Purkinje cell (primary cell): ENCODE measurements at places on chromosomes 7 and 10. TPM values are rescaled to one million over a fixed set of nuclear protein-coding genes. Genes with fewer than 3 reads are reported as not detected.

POR gene
- 16.8 and 31.9 TPM in 2 replicates for polyA plus RNA-seq

DCLRE1C gene
- 5.6 and 10.4 TPM in 2 replicates for polyA plus RNA-seq

CCDC3 gene
- 1.6 and 4.1 TPM in 2 replicates for polyA plus RNA-seq

GATAD1 gene
- polyA plus RNA-seq, result 9.1 and 11.1 TPM in 2 replicates

C10orf67 gene
- polyA plus RNA-seq, result 0.27 TPM in 1 of 2 replicates, not detected in the other

ERVW-1 gene
- 1.5 TPM in 1 of 2 replicates, not detected in the other for polyA plus RNA-seq

AS3MT gene
- 0.59 and 7.1 TPM in 2 replicates for polyA plus RNA-seq

CALHM1 gene
- 0.40 TPM in 1 of 2 replicates, not detected in the other for polyA plus RNA-seq

NPC1L1 gene
- polyA plus RNA-seq, result not detected in 2 replicates

STARD3NL gene
- 65.6 and 71.4 TPM in 2 replicates for polyA plus RNA-seq

BAIAP2L1 gene
- polyA plus RNA-seq, result not detected in 2 replicates

CTNNA3 gene
- 1.4 and 2.2 TPM in 2 replicates for polyA plus RNA-seq

COBL gene
- 0.31 and 7.3 TPM in 2 replicates for polyA plus RNA-seq

ACTR3C gene
- polyA plus RNA-seq, result 27.7 and 40.6 TPM in 2 replicates

SLC13A1 gene
- not detected in 2 replicates for polyA plus RNA-seq

GPR85 gene
- polyA plus RNA-seq, result 30.1 and 49.8 TPM in 2 replicates

MOGAT3 gene
- polyA plus RNA-seq, result not detected in 2 replicates

WDFY4 gene
- not detected in 2 replicates for polyA plus RNA-seq

MEOX2 gene
- polyA plus RNA-seq, result not detected in 2 replicates

HKDC1 gene
- 1.6 and 2.2 TPM in 2 replicates for polyA plus RNA-seq

ZNF735 gene
- not detected in 2 replicates for polyA plus RNA-seq

MRLN gene
- 5.6 and 25.2 TPM in 2 replicates for polyA plus RNA-seq

SFRP5 gene
- not detected in 2 replicates for polyA plus RNA-seq

NEUROD6 gene
- polyA plus RNA-seq, result 0.11 and 21.4 TPM in 2 replicates

ANKRD1 gene
- not detected in 2 replicates for polyA plus RNA-seq

CDK13 gene
- polyA plus RNA-seq, result 22.1 and 28.2 TPM in 2 replicates

MUC12 gene
- polyA plus RNA-seq, result 1.5 TPM in 1 of 2 replicates, not detected in the other

CAV1 gene
- 0.26 and 2.1 TPM in 2 replicates for polyA plus RNA-seq

CYP2W1 gene
- polyA plus RNA-seq, result not detected in 2 replicates

PARD3 gene
- 0.94 and 1.0 TPM in 2 replicates for polyA plus RNA-seq

VENTX gene
- not detected in 2 replicates for polyA plus RNA-seq

RAMP3 gene
- 0.24 and 0.86 TPM in 2 replicates for polyA plus RNA-seq

MMD2 gene
- 0.27 and 1.4 TPM in 2 replicates for polyA plus RNA-seq

ELN gene
- polyA plus RNA-seq, result not detected in 2 replicates

LIPK gene
- polyA plus RNA-seq, result not detected in 2 replicates

ENO4 gene
- 0.50 and 0.76 TPM in 2 replicates for polyA plus RNA-seq

BICC1 gene
- polyA plus RNA-seq, result not detected in 2 replicates

BMPER gene
- 2.8 and 10.9 TPM in 2 replicates for polyA plus RNA-seq

WAPL gene
- 18.8 and 27.6 TPM in 2 replicates for polyA plus RNA-seq

CDNF gene
- 0.27 TPM in 1 of 2 replicates, not detected in the other for polyA plus RNA-seq

OPALIN gene
- 0.50 and 3.0 TPM in 2 replicates for polyA plus RNA-seq

WNT2 gene
- 5.8 and 8.4 TPM in 2 replicates for polyA plus RNA-seq

DPYSL4 gene
- polyA plus RNA-seq, result 2.8 and 3.8 TPM in 2 replicates

OR6B1 gene
- not detected in 2 replicates for polyA plus RNA-seq

PRF1 gene
- polyA plus RNA-seq, result not detected in 2 replicates

CCNJ gene
- polyA plus RNA-seq, result 0.20 and 2.3 TPM in 2 replicates

HOXA10 gene
- polyA plus RNA-seq, result not detected in 2 replicates

FAM24B gene
- polyA plus RNA-seq, result 28.0 and 36.0 TPM in 2 replicates

ZDHHC6 gene
- 33.6 and 38.8 TPM in 2 replicates for polyA plus RNA-seq

OR2A12 gene
- polyA plus RNA-seq, result not detected in 2 replicates

CYP2E1 gene
- polyA plus RNA-seq, result 22.2 and 23.8 TPM in 2 replicates

HERPUD2 gene
- 60.2 and 63.9 TPM in 2 replicates for polyA plus RNA-seq

CD36 gene
- polyA plus RNA-seq, result 0.32 TPM in 1 of 2 replicates, not detected in the other

ASIC3 gene
- 3.1 and 3.3 TPM in 2 replicates for polyA plus RNA-seq
